Hepatocyte (in vitro differentiated cells): ENCODE measurements at places on chromosomes 13 and 19. TPM values are rescaled to one million over a fixed set of nuclear protein-coding genes. Genes with fewer than 3 reads are reported as not detected.

DNA sequence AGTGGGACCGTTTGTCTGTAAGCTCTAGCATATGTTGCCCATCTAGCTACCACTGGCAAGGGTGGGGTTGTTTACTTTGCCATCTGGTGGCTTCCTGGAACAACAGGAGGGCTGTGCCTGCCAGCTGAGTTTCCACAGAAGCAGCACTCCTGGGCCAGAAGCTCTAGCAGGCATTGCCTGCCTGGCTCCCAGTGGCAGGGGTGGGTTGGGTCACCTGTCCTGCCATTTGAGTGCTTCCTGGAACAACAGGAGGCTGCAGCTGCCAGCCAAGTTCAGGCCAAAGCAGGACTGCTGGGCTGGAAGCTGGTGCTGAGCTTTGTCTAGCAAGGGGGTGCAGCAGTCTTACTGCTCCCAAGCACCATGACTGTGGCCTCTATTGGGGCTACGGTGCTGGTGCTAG lies 239.7 kb downstream of the MTUS2 start:
- DNase-seq = no peak

DNA sequence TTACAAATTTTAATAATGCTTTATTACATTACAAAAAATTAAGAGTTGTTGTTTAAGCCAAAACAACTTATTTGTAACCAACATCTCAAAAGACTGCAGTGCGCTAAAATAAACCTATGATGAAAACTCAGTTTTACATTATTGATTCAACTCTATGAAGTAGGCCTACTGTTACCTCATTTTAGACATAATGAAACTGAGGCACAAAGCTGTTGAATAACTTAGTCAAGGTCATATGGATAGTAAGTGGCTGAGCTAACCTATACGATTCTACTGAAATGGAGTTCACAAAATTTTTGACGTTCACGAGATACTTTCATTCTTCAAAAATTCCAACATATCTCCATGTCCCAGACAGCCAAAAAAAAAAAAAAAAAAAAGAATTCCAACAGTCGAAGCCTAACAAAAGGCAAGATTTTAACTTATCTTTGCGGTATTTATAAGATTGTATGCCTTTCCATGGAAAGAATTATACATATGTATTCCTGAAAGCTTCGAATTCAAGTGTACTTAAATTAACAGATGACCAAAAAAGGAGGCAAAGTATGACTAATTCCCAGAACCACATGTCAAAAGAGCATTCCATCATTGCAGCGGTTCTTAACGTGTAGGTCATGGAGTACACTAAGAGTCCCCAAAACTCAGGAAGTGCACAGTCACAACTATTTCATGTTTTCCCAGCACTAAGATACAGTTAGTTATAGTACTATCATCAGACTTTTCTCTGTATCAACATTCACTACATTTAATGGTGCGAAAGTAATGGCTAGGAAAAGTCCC lies 69.4 kb downstream of the PSPC1 start:
- no peak for DNase-seq

The FXYD1 gene
- total RNA-seq = 2.9 and 7.5 TPM in 2 replicates

The KL gene
- total RNA-seq = 1.6 and 1.7 TPM in 2 replicates

The PPM1N gene
- 0.40 and 1.9 TPM in 2 replicates for total RNA-seq

- no peak for DNase-seq
These were observed 6.8 kb downstream of the HSPH1 start for GRCh38 chr13:31154939-31155338.

DNA sequence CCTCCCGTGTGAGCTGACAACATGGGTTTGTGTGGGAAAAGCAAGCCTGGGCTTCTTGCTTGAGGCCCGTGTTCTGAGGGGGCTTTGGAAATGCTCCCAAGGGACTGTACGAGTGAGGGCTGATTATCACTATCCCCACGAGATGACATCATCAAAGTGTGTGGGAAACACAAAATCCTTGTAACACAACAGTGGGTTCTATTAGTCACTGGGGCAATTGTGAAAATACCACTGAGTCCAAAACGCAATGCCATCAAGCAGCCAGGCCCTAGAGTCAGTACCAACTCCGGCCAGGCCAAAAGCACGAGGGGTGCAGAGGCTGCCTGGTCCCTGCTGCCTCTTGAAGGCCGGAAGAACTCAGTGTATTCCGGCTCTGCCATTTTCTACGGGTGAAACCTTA lies 29.6 kb downstream of the CAPS start:
- DNase-seq = peak; percentile 32

- DNase-seq = no peak
These were observed 46.1 kb upstream of the NFIC start for GRCh38 chr19:3320354-3320670.

- DNase-seq = no peak
These were observed 146.9 kb upstream of the UFM1 start for GRCh38 chr13:38202740-38203139.

DNA sequence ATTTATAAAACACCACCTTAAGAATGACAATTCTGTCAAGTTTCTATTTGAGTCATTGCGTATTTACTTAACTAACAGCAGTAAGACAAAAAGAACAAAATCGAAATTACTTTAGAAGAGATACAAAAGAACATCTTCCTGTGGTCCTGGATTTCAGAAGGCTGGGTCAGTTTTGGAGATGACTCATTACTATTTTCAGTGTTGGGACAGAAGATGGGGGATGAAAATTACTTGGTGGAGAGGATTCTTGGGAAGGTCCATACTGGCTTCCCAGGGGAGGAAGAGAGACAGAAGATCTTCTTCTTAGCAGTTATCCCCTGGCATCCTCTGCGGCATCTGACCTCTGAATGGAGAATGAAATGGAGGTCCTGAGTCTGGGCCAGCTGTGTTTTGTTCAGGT lies 33.5 kb upstream of the CSNK1A1L start:
- DNase-seq = no peak

The CD70 gene
- total RNA-seq = not detected in 2 replicates

DNA sequence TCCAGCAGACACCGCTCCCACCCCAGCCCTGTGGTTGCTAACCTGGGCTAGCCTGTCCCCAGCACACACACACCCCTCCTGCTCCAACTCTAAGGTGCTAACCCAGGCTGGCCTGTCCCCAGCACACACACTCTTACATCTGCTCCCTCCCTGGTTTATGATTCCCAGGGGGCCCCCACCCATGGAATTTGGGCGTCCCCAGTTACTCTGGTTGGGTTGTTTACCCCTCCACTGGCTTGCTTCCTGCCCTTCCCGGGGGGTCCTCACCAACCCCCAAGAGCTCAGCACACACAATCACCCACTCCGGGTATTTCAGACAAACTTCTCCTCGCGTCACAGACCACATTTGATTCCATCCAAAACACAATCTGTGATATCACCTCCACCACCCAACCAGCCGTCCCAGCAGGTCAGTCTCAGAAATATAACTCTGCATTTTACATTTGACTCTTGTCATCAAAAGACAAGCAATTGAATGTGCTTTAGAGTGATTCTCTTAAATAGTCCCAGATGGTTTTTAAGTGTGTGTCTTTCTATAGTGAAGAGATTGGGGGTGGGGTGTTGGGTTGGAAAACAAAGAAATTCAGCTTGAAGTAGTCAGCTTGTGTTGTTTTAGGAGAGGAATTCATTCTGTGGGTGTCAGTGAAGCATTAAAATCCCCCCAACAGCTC lies 20.1 kb downstream of the COL4A2 start:
- DNase-seq = no peak

GRCh38 chr13:28392428-28392827 lies 102.5 kb downstream of the FLT1 start:
- no peak for DNase-seq

The ZNF256 gene
- total RNA-seq = 5.4 and 8.8 TPM in 2 replicates

GRCh38 chr13:73365252-73365651 lies 306.4 kb downstream of the KLF5 start:
- DNase-seq = peak; percentile 7

The C19orf85 gene
- not detected in 2 replicates for total RNA-seq

GRCh38 chr13:111047326-111047725 lies 67.8 kb upstream of the ARHGEF7 start:
- DNase-seq = no peak

DNA sequence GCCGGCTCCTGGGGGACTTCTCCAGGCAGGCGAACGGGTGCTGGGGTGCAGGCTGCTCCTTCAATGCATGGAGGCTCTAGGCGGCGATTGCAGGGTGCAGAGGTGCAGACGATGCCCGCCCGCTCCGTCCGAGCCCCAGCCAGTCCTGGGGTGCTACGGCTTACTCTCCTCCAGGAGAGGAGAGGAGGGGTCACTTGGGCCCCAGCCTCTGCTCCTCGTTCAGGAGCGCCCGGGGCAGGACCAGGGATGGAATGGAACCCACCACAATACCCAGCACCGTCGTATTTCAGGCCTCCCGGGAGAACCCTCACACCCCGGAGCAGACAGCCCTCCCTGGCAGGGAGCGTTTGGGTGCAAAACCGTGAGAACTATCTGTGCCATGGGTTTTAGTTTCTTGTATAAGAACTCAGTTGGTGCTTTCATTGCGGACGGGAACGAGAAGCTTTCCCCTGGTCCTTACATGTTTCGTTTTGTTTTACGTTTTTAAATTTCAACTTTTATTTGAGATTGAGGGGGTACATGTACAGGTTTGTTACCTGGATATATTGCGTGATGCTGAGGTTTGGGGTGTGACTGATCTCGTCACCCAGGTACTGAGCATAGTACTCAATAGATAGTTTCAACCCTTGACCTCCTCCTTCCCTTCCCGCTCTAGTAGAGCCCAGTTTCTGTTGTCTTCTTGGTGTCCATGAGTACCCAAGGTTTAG lies 46.8 kb downstream of the ARHGEF18 start:
- DNase-seq = no peak

DNA sequence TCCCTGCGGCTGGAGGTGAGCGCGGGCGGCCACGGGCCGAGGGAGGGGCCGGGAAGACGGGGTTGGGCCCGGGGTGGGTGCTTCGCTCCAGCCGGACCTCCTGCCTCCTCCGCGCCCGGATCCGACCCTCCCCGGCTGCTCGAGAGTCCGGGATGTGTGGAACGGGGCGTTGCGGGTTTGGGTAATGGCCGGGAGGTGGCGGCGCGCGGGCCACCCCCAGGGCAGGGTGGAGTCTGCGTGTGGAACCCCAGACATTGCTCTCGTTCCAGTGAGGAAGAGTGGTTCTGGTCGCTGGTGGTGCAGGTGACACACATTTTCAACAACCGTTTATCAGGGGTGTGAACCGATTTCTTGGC lies 38.8 kb downstream of the ARHGEF7 start:
- DNase-seq = no peak

The GAPDHS gene
- not detected in 2 replicates for total RNA-seq

The ZNF66 gene
- 4.9 and 12.5 TPM in 2 replicates for total RNA-seq

DNA sequence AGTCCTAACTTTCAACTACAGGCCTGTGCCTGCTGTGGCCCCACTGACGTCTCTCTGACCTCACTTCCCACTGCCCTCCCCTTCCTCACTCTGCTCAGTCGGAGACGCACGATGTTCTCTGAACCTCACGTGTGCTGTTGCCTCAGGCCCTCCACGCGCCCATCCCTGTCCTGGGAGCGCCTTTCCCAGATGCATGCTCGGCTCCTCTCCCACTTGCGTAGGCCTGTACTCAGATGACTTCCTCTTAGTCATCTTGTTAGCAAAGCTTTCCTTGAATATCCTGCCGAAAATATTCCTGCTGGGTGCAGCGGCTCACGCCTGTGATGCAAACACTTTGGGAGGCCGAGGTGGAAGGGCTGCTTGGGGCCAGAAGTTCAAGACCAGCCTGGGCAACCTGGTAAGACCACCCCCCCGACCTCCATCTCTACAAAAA lies 9.3 kb upstream of the SYT5 start:
- no peak for DNase-seq

The CYP2F1 gene
- not detected in 2 replicates for total RNA-seq

DNA sequence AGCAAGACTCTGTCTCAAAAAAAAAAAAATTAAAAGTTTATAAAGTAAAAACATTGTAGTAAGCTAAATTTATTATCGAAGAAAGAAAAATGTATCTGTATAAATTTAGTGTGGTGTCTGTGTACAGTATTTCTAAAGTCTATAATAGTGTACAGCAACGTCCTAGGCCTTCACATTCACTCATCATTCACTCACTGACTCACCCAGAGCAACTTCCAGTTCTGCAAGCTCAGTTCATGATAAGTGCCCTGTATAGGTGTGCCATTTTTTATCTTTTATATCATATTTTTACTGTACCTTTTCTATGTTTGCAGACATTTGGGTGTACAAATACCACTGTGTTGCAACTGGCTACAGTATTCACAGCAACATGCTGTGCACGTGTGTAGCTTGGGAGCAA lies 118.1 kb downstream of the TNFRSF19 start:
- no peak for DNase-seq

DNA sequence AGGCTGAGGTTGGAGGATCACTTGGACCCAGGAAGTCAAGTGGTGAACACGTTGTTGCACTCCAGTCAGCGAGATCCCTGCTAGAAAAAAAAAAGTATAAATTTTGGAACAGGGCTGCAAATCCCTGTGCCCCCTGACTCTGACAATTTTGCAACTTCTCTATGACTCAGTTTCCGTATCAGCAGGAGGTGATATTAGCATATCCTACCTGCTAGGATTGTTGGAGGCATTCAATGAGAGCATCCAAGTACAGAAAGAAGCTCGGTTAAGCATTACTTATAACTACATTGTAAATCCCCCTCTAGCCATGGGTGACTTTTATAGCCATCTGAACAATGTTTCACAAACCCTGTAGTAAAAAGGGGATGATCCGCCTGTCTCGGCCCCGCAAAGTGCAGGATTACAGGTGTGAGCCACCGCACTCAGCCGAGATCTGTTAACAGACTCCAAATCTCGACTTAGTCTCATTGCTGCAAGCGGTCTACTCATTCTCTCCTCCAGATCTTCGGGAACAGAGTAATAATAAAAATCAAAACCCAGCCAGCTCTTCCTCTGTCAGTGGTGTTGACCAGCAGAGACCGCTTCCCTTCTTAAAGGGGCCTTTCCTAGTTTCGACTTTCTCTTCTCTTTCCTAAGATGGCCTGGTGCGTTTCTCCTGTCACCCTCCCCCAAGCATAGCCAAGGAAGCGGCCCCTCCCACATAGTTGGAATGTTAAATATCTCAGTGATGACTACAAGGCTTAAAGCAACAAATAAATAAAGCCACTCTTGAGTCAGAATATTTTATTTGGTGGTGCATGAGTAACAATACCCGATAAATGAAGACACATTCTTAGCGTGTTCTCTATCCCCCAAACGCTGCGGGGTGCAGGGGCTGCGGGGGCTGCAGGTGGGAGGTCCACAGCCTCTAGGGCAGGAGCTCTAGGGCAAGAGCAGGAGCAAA lies 10.3 kb upstream of the BICRA start:
- DNase-seq = peak; percentile 90

GRCh38 chr19:46460981-46461380 lies 10.4 kb downstream of the PNMA8A start:
- DNase-seq = no peak

The TEKTIP1 gene
- total RNA-seq = not detected in 2 replicates

The ZNF8 gene
- 7.1 and 8.7 TPM in 2 replicates for total RNA-seq

The INAFM1 gene
- 1.7 and 1.9 TPM in 2 replicates for total RNA-seq

- no peak for DNase-seq
These were observed 152.4 kb downstream of the LMO7 start for GRCh38 chr13:75788481-75788981.
